ENCODE measurements at places on chromosomes 7 and 10. TPM values are rescaled to one million over a fixed set of nuclear protein-coding genes. Genes with fewer than 3 reads are reported as not detected.

WNT8B gene
- total RNA-seq = not detected

MAGI2 gene
- 5.8 TPM for total RNA-seq

ITGB8 gene
- total RNA-seq = 11.1 TPM

HPSE2 gene
- total RNA-seq = not detected

NPY4R gene
- total RNA-seq = 0.53 TPM

CRPPA gene
- 3.9 TPM for total RNA-seq

PGAM2 gene
- total RNA-seq = 0.70 TPM

C10orf105 gene
- total RNA-seq = not detected

C7orf33 gene
- not detected for total RNA-seq

NOM1 gene
- total RNA-seq = 19.2 TPM

SCART1 gene
- 0.50 TPM for total RNA-seq

LRMDA gene
- total RNA-seq = 2.2 TPM

AKR1E2 gene
- 1.4 TPM for total RNA-seq

SSC4D gene
- total RNA-seq = 6.0 TPM

SMARCD3 gene
- total RNA-seq = 47.7 TPM

KLF6 gene
- 319 TPM for total RNA-seq

GPR37 gene
- total RNA-seq = 9.8 TPM

RNF133 gene
- total RNA-seq = 0.30 TPM

JCAD gene
- total RNA-seq = 29.0 TPM

MYPN gene
- 0.11 TPM for total RNA-seq

MRM2 gene
- total RNA-seq = 22.6 TPM

NPTX2 gene
- 2.4 TPM for total RNA-seq

GLCCI1 gene
- 15.3 TPM for total RNA-seq

GTF2I gene
- 168 TPM for total RNA-seq

CUL2 gene
- total RNA-seq = 48.0 TPM

TRIM50 gene
- total RNA-seq = not detected
